ENCODE measurements at places on chromosomes 16 and 17.

DNA sequence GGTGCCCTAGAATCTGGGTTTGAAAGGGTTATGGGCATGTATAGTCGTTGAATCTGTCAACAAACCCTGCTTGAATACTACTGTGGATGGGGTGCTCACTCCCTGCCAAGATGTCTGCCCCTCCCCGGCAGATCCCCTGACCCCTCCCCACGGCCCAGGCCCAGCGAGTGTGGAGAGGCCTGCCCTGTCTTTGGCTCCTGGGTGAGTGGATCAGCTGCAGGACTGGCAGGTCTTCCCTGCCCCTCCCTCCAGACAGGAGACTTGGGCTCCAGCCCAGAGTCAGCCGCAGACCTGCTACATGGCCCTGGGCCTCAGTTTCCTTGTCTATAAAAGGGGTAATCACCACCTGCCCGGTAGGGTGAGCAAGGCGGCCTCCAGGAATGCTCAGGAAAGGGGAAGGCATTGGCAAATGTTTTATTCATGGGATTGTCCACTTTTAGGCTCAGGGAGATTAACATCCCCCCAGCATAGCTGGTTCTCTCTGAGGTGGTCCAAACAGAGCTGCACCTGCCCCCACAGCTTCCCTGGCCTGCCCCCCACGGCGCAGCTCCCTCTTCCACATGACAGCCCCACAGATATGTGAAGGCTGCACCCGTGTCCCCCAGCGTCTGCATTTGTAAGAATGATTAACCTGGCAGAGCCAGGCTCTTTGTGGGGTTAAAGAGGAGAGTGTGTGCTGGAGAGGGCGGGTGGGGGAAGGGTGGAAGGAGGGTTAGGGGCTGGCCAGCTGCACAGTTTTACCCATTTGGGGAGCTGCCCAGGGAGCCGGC is 18.5 kb upstream of the SPNS2 start:
- DNase-seq = no peak

DNA sequence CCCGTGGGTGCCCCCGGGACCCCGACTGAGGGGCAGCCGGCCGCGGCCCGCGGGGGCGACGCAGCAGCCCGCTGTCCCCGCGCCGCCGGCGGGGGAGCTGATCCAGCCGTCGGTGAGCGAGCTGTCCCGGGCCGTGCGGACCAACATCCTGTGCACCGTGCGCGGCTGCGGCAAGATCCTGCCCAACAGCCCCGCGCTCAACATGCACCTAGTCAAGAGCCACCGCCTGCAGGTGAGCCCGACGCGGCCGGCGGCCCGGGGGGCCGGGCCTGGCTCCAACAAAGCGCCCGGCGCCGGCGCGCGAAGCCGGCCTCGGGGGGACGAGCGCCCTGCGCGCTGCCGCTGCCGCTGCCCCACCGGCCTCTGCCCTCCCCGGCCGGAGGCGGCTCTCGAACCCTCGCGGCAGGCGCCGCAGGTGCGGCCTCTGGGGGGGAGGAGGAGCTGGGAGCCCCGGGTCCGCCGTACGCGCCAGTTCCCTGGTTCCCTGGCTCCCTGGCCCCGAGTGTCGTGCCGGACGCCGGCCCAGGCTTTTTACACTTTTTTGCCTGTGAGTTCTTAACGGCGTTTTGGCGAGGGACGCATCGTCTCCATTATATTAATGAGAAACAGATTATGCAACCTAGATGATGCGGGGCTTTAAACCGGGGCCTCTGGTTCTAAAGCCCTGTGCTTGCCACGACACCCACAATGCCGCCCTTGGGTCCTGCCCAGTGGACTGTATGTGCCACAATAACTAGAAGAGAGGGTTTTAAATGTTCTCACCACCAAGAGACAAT is 521 bp downstream of the ATMIN start:
- peak; percentile 49 for DNase-seq

GRCh38 chr17:21245639-21246084 is 7.5 kb downstream of the NATD1 start:
- DNase-seq = no peak

- DNase-seq = peak; percentile 22
Measured at GRCh38 chr16:51151435-51151960, 428 bp upstream of the SALL1 start.

DNA sequence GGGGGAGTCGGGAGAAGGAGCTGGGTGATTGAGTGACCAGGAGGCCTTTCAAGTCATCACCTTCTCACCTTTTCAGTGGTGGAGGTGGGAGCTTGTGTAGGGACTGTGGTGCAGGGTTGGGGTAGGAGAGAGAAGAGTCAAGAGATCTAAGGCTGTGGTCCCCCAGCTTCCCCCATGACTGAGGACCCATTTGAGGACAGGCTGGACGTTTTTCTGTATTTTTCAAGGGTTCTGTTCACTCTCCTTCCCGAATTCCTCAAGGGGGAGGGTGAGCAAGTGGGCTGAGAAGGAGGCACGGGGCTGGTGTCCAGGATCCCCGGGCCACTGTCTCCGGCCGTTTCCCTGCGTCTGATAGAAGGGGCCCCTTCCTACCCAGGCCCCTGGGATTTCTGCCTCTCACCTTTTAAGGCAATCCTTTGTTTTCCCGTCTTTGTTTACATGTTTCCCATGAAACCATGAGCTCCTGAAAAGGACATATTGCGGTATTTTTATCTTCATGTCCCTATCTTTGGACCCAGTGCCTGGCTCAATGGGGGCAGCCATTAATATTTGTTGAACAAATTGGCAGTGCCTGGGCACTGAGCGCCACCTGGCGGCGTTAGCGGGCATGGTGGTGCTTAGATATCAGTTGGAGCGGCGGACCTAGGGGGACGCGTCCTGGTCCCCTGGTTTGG is 9.2 kb upstream of the CD300A start:
- peak; percentile 82 for DNase-seq

DNA sequence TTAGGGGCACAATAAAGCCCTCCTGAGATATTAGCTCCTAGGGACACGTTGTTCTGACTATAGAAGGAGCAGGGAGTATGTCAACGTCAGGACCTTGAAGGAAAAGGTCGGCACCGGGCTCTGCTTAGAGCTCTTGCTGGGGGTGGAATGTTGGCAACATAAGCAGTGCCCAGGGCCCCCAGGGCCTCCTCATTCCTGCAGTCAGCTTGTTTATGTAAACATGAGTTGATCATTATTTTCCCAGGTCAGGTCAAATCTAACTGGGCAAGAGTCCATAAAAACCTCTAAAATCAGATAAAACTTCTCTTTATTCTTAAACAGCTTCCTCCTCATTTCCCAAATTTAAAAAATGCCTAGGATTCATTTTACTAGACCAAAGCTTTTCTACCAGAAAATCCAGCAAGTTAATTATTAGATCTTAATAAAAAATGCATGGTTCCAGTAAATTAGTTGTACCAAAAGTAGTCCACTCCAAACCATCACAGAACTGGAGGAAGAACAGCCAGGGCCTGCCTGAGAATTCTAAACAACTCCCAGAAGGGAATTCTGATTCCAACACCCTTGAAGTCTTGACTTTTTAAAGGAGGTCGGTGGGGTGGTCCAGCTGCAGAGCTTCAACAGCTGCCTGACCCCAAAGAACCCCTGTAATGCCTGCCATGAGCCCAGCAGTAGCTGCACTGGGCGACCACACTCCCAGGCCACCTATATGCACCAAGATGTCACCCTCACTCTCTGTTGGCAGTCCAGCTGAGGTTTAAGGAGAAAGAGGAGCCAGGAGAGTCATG is 54.3 kb downstream of the AMFR start:
- DNase-seq = no peak

DNA sequence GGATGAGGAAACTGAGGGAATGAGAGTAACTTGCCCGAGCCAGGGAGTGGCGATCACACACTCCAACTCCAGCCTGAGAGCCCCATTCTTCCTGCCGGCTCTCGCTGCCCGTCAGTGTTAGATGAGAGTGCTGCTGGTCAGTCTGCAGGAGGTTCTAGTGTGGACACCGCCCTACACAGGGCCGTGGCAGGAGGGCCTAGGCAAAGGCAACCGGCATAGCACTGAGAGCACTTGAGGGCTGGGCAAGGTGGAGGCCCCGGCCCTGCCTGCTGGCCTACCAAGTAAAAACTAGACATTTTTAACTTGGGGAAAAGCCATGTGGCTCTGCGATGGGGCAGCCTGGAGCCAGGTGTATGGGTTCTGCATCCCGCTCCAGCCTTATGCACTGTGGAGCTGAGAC is 354.8 kb downstream of the SEC14L1 start:
- no peak for DNase-seq

GRCh38 chr17:39701012-39701783 is 1.3 kb downstream of the ERBB2 start:
- DNase-seq = no peak

- DNase-seq = no peak
Measured at GRCh38 chr17:51263006-51263405, 2.7 kb downstream of the UTP18 start.

DNA sequence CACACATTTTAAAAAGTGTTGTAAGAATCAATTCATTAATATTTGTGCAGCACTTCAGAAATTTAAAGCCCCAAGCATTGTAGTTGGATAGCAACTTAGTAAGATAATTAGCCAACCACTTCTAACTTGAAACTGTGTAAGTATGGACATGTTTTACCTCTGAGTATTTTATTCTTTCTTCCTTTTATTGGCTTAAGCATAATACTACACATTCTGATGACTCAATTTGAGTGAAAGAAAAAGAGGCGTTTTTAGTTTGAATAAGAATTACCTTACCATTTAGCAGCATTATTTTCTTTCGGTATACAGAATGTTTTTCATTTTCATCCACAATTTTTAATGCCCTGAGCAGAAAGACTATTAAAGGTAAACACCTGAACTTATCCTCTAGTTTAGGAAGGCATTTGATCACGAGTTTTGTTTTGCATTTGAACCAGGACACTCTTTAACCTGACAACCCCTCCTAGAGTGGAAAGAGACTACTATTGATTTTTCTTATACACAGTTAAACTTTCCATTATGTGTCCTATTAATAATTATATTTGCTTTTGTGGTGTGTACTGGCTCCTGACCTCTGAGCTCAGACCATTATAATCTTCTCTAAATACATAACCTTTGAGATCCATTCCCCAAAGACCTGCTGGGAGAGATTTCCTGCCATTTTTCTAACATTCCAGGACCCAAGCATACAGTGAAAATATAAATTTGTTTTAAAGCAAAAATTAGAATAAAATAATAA is 9.2 kb downstream of the NACA2 start:
- DNase-seq = no peak

DNA sequence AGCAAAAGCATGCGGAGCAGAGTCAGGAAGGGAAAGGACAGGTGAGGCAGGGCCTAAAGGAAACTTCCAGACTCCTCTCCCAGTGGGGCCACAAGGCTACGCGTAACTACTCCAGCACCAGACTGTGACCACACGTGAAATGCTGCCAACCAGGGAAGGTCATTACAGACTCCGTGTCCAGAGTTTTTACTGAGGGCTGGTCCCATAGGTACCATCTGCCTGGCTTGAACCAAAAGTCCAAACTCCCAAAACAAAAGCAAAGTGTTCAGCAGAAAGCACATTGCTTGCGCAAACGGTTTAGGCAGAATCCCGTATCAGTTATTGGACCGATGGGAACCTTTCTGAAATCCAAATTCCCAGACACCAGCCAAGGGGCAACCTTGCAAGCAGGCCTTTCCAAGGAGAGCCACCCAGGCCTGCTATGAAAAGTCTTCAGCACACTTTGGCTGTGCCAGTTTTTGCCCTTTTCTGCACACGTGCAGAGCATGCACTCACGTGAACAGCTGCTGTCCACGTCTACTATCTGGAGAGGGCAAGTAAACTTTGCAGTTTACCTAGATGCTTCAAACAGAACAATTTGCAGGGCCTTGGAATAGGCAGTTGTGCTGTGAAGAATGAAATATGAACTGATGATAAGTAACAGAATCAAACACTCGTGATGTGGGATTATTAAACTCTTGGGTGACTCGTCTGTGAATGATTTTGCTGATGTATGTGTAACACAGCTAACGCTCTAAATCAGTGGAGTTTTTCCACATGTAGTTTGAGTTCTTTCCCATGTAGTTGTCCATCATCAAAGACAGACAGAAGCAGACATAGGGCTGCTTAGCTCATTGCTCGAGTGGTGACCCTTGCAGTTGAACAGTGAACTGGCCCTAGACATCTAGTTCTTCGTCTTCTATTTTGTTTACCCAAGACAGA is 58.1 kb upstream of the CRISPLD2 start:
- no peak for DNase-seq

DNA sequence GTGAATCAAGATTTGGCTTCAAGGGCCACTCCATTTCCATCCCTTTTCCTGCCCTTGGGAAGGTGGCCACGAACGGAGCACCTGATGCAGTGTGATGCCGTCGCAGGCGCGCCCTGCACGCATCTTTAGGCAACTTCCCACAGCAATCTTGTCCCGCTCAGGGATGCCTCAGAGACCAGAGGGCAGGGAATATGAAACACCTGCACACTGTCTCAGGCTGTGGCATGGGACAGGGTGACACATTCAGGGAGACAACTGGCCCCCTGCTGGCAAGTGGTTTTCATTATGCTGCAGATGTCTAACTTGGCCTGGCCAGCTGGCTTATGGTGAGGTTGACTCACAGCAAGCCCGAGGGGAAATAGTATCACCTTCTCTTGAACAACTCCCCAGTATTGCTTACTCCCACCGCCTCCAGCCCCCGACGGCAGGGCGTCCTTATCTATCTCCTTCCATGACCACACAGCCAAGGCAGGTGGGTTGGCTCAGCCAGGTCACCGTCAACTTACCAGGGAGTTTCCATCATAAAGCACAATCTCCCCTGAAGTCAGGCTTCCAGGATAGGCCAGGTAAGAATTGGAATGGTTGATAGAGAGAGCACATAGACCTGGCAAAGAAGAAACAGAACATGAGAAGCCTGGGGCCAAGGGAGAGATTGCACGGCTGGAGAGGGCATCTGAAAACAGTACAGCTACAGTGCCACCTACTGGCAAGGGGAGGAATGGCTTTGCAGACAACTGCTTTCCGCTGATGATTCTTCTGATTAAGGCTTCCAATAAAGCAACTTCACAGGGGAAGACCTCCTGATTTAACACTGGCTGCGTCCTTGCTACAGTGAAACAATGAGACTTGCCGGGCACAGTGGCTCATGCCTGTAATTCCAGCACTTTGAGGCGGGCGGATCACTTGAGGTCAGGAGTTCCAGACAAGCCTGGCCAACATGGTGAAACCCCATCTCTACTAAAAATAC is 21.1 kb downstream of the WIPI1 start:
- peak; percentile 86 for DNase-seq

- DNase-seq = no peak
Measured at GRCh38 chr17:34299956-34300577, 14.5 kb downstream of the CCL11 start.

GRCh38 chr16:2910441-2910969 is 1.2 kb upstream of the FLYWCH1 start:
- no peak for DNase-seq

DNA sequence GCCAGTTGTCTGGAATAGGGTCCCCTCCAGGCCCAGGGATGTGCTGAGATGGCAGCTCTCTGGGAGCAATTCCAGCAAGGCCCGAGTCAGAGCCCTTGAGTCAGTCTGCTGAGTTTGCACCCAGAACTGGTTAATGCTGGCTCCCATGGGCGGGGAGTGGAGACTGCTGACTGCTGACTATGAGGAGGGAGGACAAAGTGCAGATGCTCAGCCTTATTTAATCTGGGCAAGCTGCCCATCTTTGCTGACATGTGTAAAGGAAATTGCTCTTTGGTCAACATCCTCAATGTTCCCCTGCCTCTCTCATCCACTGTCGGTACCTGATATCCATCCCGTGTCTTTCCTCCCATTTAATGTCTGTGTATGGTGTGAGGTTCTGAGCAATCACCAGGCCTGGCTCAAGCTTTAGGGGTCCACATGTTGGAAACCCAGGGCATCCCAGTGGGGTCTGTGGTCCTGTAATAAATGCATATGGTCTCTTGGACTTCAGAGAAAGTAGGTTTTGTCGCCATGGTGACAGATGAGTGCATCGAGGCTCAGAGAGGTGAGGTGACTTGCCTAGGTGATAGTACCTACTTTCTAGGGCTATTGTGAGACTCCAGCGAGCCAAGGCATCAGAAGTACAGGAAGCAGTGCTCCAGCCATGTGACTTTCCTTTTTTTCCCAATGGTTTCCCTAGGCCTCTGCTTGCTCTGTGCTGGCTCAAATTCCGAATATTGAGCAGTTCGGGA is 20.0 kb upstream of the RNF135 start:
- DNase-seq = peak; percentile 98
